T-helper 2 cell (primary cell): ENCODE measurements at places on chromosomes 1 and 21.

DNA sequence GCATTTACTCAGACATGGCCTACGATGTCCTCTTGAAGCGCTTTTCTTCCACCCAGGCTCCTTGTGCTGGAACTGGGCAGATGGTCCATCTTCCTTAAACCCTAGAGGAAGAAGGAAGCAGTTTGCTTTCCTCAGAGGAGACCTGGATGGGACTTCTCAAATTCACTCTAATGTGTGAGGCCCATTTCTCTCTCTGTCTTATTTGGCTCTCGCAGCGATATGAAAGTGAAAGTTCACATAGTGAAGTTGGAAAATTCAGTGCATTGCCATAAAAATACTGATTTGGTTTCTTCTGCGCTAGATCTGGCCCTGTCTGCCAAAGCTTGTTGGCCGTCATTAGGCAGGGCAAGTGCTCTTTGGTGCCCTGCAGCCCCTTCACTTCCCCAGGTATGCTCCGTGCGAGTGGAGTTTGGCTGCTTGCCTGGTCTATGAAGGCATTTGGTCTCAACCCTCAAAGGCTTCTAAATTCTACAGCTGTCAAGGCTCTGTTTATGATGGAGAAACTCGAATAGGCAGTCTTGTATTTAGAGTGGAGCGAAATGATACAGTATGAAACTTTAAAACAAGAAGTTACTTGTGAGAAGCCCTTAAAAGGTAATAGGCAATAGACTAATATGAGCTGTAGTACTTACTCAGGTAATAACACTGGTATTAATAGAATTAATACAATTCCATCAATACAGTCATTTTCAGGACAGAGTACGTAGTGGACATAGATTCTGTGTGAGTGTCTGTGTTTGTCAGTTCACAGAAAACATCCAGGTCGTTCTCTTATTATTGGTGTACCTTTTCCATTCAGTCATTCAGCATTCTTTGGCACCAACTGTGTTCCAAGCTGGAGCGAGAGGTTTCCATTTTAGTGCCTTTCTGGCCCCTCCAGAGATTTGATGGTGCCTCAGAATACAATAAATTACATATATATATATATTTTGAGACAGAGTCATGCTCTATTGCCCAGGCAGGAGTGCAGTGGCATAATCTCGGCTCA lies 20.5 kb downstream of the SZRD1 start:
- no peak for DNase-seq

DNA sequence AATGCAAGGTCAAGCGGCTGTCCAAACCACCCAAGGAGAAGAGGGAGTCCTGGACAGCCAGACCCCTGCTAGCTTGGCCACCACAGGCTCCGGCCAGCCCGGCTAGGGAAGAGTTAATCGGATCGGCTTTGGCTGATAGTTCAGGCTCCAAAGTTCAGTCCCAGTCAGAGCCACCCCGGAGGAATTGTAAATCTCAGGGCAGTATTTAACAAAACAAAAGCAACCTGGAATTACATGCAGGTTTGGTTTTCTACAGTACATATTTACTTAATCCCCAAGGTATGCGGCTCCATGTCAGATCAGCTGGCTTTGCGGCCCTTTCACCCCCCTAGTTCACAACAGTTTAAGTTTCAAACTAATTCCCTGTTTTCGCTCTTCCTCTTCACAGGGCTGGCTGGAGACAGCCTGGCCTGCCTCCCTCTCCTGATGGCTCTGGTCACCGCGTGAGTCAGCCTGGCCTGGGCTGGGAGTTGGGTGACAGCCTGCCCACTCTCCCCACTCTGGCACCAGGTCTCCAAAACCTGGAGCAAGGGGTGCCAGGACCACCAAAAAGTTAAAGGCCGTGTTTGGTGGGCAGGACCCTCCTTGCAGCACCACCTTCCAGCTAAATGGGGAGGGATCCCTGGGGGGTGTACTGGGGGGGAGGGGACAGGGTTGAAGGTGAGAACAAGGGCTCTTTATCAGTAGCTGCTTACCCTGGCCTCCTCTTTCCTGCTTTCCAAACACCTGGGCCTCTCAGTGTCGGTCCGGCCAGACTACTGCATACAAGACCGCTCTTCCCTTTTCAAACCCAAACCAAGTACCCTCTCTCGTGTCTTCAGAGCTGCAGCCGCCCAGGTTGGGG lies 1.9 kb downstream of the DHRS3 start:
- no peak for DNase-seq

- DNase-seq = no peak
Measured at GRCh38 chr1:12661606-12662219, 17.8 kb downstream of the AADACL4 start.

DNA sequence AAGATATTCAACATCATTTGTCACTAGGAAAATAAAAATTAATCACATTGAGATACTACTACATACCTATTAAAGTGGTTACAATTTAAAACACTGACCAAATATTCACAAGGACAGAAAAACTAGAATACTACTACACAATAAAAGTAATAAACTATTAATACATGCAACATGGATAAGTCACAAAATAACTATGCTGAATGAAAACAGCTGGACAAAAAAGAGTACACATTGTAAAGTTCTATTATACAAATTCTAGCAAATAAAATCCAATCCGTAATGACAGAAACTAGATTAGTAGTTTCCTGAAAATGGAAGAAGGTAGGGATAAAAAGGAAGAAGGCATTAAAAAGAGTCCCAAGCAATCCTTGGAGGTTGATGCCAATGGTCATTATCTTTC lies 348.7 kb upstream of the PTBP2 start:
- no peak for DNase-seq

- DNase-seq = no peak
Measured at GRCh38 chr1:229073251-229073650, 197.7 kb upstream of the RAB4A start.

DNA sequence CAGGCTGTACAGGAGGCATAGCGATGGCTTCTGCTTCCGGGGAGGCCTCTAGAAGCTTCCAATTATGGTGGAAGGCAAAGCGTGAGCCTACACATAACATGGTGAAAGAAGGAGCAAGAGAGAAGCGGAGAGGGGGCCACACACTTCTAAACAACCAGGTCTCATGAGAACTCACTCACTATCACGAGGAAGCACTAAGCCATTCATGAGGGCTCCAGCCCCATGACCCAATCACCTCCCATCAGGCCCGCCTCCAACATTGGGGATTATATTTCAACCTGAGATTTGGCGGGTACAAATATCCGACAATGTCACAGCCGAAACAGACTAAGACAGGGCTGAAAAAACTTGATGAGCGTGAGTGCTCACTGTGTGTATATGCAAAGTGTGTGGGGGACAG lies 89.3 kb upstream of the CNIH3 start:
- no peak for DNase-seq

GRCh38 chr1:174021591-174022079 lies 522 bp downstream of the RC3H1 start:
- peak; percentile 19 for DNase-seq

GRCh38 chr1:214747050-214747635 lies 144.1 kb downstream of the CENPF start:
- no peak for DNase-seq

- DNase-seq = no peak
Measured at GRCh38 chr1:230728710-230729392, 14.9 kb upstream of the AGT start.

GRCh38 chr1:65431111-65431705 lies 10.7 kb downstream of the LEPR start:
- no peak for DNase-seq

GRCh38 chr1:186183970-186184628 lies 191.0 kb downstream of the TPR start:
- DNase-seq = peak; percentile 14

- DNase-seq = no peak
Measured at GRCh38 chr1:171247501-171247900, 793 bp upstream of the FMO1 start.

- no peak for DNase-seq
Measured at GRCh38 chr1:14919751-14920150, 233.8 kb upstream of the TMEM51 start.
